ENCODE measurements at places on chromosomes 13 and 19.

GRCh38 chr19:38919837-38920601 is 8.0 kb upstream of the CCER2 start:
- DNase-seq: no peak

GRCh38 chr19:51001515-51001914 is at the start of gene KLK8:
Gene KLK8 (minus strand): TSS chr19:51001604. CDS start chr19:51001167, 437 bp downstream.
- no peak for DNase-seq

GRCh38 chr19:16721051-16721450 is 1.4 kb downstream of the NWD1 start:
- no peak for DNase-seq

DNA sequence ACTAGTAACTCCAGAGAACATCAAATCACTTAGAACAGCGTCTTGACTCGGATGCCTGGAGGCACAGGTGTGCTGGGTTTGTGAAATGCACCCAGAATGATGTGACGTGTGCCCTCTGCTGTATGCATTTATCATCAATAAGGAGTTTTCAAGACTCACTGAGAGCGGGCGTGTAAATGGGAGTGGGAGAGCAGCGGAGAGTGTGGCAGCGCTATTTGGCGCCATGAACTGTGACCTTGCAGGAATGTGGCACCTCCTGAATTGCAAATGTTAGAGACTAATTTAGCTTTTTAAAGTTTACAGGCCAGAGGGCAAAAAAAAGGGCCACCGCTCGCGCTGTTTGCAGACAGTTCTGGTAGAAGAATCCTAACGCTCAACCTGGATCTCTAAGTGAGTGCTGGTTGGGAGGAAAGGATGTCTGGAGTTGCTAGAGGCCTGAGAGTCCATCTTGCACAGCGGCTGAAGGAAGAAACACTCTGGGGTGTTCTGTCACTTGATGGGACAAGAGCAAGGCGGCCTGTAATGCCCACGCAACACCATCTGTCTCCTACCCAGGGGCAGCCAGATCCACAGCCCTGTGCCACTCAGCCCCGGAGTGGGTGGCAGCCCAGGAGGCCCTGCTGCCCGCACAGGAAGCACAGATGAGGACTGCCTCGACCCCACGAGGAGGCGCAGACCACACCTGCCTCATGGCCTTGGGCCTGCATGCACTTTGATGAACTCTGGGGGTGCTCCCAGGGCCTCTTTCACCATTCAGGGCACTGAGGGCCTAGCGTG is 19.7 kb downstream of the RANBP3 start:
- DNase-seq: no peak

DNA sequence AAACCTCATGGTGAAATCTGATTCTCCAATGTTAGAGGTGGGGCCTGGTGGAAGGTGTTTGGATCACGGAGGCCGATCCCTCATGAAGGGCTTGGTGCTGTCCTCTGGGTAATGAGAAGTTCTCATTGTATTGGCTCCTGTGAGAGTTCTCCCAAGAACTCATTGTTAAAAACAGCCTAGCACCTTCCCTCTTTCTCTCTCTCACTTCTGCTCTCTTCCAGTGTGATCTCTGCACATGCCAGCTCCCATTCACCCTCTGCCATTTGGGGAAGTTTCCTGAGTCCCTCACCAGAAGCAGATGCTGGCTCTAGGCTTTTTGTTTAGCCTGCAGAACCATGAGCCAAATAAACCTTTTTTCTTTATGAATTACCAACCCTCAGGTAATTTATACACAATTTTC is 3.1 kb upstream of the SUCLA2 start:
- no peak for DNase-seq

- DNase-seq: no peak
These were observed 487.8 kb downstream of the PCDH17 start for GRCh38 chr13:58119351-58119750.

- DNase-seq: no peak
These were observed 172.5 kb downstream of the DLEU7 start for GRCh38 chr13:50670847-50671496.
